ENCODE measurements at places on chromosomes 13 and 19.

DNA sequence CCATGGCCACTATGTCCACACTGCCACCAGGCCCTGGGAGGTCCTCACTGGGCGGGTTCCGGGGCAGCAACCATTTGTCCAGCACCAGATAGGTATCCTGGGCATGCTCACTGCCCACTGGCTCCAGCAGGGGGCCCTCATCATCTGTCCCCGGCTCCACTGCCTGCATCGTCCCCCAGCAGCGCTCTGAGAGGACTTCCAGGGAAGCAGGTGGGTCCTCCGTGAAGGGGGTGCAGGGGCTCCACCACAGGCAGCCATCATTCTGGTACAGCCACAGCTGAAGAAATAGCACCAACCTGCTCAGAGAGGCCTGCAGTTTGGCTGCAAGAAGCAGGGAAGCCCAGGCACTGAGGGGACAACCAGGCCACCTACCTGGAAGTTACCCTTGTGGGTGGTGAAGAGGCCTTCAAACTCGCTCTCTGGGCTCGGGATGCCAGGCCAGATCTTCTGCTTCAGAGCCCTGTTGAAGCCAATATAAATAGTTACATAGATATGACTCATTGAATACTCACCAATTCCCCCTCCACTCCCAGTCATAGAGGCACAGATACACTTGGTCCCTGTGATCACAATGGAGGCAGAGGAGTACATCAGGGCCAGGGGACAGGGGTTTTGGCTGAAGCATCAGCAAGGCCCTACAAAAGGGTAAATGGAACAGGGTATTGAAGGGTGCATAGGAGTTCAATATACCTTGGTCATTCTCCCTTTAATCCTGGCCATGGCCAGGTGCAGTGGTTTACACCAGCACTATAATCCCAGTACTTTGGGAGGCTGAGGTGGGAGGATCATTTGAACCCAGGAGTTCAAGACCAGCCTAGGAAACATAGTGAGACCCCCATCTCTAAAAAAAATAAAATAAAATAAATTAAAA, 4.1 kb downstream of the SWSAP1 start:
- DNase-seq = peak; percentile 40

GRCh38 chr19:40155749-40156265, 35.4 kb upstream of the MAP3K10 start:
- DNase-seq = peak; percentile 11

DNA sequence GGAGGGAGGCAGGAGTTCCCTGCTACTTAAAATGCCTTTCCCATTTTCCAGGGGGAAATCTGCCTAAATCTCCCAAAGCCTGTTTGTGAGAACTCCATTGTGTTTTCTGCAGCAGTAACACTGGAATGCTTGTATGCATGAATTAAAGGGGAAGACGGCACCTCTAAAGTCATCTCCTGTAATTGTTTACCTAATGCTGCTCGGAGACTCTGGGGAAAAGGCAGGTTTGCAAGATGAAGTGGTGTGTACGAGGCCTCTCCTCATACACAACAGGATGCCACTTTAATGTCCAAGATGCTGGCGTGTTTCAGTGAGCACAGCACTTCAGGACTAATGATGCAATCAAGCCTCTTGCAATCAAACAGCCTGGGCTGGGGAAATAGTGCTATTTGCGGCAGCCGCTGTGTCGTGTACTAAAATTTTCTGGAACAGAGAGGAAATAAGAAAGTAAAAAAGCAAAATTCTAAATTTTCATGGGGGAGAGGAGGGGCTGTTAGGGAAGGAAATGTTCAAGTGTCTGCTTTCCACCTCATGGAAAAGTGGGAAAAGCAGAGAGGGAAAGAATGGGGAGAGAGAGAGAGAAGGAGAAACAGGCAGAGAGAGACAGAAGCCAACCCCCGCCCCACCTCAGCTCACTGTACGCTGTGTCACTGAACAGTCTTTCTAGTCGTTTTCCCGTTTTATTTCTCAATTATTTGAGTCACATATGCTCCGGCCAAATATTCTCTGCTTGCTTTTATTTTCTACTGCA, 32.9 kb downstream of the TSHZ3 start:
- no peak for DNase-seq

DNA sequence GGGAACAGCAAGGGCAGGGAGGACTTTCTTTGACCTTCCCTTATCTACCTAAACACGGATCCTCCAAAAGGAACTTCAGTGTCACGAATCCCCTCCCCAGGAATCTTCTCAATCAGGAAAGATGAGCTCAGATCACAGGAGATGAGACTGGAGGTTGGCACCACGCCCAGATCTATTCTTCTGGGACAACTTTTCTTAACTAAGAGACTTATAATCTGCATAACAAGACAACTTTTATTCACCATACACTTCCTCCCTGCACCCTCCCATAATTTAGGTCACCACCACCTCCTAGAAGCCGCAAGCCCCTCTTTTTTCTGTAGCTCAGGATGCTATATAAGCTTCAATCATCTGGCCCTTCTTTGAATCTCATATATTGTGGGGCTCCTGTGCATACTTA, 19.2 kb upstream of the AKT2 start:
- no peak for DNase-seq

DNA sequence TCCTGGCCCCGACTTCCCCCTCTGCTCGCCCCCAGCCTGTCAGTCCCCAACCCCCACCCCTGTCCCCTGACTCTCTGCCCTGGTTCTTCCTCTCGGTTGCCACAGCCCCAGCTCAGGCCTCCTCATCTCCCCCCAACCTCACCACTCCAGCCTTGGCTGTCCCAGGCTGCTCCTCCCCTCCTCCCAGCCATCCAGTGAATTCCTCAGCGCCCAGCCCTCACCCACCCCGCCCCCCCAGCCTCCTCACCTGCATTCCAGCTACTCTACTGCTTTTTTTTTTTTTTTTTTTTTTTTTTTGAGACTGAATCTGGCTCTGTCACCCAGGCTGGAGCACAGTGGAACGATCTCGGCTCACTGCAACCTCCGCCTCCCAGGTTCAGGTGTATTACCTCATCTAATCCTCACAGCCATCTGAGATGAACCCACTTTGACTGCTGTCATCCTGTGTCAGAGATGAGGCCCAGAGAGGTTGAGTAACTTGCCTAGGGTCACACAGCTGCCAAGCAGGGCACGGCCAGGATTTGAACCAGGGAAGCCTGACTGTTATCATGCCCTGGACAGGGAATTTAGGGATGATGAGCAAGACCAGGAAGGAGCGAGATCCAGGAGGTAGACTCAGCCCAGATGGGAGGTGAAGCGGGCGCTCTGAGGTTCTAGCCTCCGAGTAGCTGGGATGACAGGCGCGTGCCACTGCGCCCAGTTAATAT, 2.6 kb downstream of the SULT2B1 start:
- no peak for DNase-seq

DNA sequence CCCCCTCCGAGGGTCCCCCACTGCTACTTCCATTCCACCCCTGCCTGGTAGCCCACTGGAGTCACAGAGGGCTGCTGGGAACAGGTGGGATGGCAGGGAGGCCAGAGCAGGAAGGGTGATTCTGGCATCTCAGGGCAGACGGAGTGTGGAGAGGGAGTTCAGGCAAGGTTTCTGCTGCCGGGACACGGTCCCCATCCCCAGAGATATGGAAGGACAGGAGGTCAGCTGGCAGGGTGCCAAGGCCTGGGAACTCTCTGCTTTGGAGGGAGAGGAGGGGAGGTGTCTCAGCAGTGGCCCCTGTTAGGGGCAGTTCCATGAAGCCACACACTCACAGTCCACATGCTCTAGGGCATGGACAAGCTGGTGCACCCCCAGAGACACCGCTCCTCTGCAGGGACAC, 68.1 kb downstream of the CHST8 start:
- no peak for DNase-seq

DNA sequence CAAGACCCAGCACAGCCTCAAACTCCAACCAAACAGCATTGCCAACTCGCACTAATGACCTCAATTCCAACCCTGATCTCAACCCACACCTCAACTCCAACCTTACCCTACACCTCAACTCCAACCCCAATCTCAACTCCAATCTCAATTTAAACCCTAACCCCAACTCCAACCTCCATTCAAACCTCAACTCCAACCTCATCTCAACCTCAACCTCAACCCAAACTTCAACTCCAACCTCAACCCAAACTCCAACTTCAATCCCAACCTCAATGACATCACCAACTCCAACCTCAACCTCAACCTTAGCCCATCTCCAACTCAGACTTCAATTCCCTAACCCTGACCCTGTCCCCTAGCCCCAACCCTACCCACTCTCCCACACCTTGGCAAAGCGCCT, 58.4 kb downstream of the UNC13A start:
- no peak for DNase-seq

- no peak for DNase-seq
These were observed 537.6 kb downstream of the KLF5 start for GRCh38 chr13:73596382-73596781.

DNA sequence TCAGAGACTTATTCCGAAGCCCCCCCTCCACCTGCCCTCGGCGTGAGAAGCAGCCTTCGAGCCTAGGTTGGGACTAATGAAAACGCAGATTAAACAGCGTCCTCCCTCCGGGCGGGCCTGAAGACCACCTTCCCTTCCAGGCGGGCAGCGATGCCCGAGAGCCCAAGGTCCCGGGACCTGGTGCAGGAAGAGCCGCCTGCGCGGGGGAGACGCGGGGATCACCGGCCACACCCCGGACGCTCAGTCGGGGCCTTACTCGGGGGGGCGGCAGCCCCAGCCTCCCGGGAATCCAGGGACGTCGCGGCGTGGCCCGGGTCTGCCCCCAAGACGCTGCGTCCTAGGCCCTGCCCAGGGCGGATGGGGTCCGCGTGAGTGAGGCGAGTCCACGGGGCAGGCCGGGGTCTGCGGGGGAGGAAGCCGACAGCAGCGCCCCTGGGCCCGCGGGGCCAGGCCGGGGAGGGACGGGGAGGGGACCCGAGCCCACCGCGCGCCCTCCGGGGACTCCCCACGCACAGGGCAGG, 33.3 kb upstream of the SPACA7 start:
- DNase-seq = no peak

GRCh38 chr19:17358395-17358794, 18.7 kb downstream of the PLVAP start:
- DNase-seq = no peak

GRCh38 chr13:21813110-21813509, 142.2 kb downstream of the FGF9 start:
- DNase-seq = no peak

DNA sequence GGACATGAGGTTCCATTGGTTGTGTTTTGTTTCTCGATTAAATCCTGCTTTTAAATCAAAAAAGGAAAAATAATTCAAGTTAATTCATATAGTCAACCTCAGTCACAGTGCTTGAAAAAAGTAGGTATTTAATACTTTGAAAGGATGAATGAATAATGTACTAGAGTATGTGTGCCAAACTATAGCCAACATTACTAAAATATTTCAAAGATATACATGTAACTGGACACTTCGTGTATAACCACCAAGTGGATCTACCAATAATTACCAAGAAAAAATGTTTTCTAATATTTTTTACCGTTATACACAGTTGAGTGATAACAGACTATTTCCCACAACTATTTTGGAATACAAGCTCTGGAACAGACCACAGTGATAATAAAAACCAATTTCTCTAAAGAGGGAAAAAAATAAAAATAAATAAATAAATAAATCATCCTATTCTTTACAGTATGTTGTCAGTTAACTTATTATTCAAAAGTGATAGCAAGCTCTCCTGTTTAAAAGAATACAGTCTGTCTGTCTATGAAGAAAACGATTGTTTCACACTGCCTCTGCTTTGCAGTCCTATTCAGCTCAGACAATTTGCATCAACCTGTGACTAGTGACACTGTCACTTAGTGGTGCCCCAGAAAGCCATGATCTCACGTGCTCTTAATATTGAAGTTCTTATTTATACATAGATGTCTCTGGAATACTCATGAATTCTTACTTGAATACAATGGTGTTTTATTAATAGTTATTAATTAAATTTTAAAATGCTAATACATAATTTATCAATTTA, 58.2 kb downstream of the UBL3 start:
- no peak for DNase-seq

GRCh38 chr13:80742033-80742432, 401.1 kb upstream of the SPRY2 start:
- DNase-seq = no peak

DNA sequence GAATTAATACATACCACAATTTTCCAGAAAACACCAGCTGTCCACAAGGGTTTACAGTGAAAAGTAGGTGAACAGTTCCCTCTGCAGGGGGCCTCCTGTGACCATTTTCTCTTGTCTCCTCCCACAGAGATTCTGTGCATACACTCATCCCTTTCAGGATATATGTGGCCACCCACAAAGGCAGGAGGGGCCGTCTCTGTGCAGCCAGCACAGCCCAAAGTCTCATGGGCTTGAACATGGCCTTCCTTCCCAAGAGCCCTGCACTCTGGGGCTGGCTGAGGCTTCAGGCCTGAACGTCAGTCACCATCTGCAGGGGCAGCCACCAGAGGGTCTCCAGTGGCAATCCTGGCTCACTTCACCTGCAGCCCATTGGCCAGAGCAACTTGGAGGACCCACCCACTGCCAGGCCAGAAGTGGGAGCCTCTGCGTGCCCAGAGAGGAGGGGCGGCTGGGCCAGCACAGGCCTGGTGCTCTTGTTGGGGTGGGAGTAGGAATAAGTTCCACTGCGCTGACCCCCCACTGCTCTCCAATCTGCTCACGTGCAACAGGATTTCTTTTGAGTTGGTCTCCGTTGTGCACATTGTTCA, 25.1 kb downstream of the TMEM161A start:
- no peak for DNase-seq

DNA sequence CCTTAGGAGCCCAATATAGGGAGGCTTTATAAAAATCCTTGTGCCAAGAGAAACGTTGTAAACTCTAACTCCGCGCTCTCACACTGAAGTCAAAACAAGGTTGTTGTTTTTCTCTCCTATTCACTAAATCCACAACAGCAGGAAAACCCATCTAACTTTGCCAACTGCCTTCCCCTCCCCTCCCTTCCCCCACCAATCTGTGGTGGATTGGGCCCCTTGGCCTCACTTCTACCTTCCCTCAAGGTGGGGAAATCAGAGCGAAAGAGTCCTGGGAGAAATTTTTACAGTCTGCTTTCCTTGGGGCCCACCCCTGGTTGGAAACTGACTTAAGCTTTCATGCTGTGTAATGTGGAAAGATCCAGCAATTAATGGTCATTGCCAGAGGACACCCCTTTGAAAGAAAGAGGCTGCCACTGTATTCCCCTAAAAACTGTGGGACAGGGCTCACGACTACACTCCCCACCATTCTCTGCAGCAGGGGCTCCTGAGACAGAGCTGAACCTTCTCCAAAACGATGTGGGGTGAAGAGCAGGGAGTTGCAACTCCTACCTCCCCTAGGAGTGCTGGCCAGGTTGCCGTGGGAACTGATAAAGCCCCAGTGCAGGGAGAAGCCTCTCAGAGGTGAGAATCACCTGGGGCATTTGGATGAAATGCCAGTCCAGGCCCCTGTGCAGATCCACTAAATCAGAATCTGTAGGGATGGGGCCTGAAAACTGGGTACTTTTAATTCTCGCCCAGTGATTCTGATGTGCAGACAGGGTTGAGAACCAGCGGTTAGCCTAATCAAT, 1.1 kb downstream of the DHRS12 start:
- DNase-seq = peak; percentile 54

- no peak for DNase-seq
These were observed 2166.4 kb downstream of the PCDH9 start for GRCh38 chr13:65063753-65064152.

- DNase-seq = no peak
These were observed 457.6 kb upstream of the GPC6 start for GRCh38 chr13:92769046-92769445.

- DNase-seq = no peak
These were observed 2213.9 kb upstream of the PCDH20 start for GRCh38 chr13:63629591-63629990.

GRCh38 chr19:27720155-27720554, 1492.8 kb downstream of the UQCRFS1 start:
- DNase-seq = no peak

- DNase-seq = no peak
These were observed 42.9 kb downstream of the C13orf46 start for GRCh38 chr13:113930671-113931637.

Measured in COR-L47 (cell line).